Activated T-cell treated with anti-CD3 and anti-CD28 coated beads, Interleukin-2, amount 50 U/mL, for 1 hour (primary cell): ENCODE measurements at places on chromosomes 7 and 10.

DNA sequence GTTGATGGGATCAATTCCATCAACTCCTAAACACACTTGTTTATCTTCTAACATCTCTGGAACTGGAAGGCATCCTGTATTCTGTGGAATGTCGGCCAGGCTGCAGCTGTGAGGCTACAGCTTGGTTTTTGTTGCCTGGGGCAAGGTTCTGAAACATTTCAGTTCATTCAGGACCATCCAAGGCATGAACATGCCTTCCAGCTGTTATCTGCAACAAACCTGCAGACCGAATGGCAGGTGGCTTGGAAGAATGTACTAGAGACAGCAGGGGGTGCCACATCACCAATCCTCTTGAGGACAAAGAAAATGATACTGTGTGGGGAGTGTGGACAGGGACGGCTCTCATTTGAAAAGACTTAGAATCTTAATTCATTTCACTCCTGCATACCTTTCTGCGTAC, 12.4 kb downstream of the PAPOLB start:
- no peak for DNase-seq

DNA sequence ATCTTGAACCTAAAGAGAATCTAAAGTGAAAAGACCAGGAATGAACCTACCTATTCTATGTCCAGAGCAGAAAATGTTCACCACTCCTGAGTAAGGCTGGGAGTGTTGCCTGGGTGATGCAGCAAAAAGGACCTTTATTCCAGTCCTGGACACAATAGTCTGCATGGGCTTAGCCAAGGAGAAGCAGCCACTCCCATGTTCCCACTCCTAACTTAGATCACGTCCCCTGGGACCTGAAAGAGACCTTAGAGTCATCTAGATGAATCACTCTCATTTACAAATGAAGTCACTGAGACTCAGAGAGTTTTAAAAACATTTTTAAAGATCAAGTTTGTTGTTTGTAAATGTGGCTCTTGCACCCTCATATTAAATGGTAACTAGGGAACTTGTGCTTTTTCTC, 763.4 kb downstream of the KCNMA1 start:
- no peak for DNase-seq

- no peak for DNase-seq
Observed at GRCh38 chr7:50720295-50720694, 62.4 kb downstream of the GRB10 start.

- DNase-seq: no peak
Observed at GRCh38 chr10:124344266-124344590, 74.5 kb downstream of the OAT start.

GRCh38 chr10:71272056-71272771, 46.8 kb upstream of the SLC29A3 start:
- DNase-seq: no peak

DNA sequence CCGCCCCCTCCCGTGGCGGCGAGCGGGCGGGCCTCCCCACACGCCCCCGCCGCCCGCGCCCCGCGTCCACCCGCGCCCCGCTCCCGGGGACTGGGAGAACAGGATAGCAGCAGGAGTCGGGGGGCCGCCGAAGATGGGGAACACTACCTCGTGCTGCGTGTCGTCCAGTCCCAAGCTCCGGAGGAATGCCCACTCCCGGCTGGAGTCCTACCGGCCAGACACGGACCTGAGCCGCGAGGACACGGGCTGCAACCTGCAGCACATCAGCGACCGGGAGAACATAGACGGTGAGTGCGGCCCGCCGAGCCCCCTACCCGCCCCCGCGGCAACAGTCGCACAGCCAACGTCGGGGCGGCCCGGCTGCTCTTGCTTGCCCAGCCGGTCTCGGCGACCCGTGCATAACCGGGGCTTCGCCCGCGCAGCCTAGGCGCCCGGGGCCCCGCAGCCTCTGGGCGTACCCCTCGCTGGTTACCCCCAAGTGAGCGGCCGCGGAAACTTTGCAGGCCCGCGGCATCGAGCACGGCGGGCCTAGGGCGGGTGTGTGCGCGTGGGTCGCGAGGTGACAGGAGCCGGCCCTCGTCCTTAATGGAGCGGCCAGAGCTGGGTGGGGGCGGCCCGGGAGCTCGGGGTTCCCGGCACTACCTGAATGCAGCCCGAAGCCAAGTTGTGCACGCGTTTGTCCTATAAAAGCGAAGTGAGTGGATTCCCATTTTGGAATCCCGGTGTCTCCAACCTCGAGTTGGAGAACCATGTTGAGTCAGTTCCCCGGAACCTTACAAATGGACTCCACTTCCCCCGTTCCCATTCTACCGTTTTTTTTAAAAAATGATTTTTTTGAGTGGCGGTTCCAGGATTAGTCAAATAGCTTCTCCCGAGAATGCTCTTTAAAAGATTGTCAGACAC, 863 bp downstream of the CCNY start:
- peak; percentile 53 for DNase-seq

DNA sequence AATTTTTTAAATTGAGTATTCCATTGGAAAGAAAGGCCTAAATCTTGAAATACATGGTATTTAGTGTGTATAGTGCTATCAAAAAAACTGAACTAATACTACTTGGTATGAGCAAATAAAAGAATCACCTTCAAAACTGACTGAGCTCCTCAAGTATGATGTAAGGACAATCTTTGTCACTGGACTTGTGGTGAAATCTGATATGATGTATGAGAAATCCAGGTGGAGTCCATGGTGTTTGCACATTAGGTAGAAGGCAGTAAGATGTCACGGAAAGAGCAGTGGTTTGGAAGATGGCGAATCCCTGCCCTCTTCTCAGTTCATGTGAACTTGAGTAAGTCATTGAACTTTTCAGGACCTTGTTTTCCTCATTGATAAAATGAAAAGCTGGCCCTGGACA, 62.1 kb upstream of the COL1A2 start:
- DNase-seq: no peak

DNA sequence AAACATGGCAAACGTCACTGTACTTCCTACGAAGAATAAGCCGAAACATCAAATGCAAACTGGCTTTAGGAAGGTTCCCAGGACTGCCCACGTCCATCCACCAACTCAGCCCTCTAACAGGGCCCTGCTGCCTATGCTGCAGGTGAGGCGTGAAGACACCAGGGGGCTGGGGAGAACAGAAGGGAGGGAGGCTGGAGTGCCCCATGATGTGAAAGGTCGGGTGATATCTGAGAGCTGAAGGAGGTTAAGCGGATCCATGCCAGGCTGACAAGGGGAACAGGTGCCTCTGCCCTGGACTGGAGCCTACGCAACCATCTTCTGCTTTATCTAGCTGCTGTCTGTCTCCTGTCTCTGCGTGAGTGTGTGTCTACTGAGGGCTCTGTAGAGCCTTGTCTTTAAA, 40.2 kb upstream of the ATP6V0A4 start:
- no peak for DNase-seq

- DNase-seq: no peak
Observed at GRCh38 chr10:101935431-101935830, 91.8 kb upstream of the KCNIP2 start.

DNA sequence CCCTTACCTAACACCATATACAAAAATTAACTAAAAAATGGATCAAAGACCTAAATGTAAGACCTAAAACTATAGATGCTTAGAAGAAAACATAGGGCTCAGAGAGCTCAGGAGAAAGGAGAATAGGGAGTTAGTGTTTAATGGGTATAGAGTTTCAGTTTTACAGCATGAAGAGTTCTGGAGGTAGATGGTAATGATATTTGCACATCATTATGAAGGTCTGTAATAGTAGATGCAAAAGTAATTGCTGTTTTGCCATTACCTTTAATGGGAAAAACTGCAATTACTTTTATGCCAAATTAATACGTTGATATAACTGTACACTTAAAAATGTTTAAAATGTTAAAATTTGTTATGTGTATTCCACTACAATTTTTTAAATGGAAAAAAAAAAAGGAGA, 39.2 kb upstream of the NANOS1 start:
- no peak for DNase-seq

DNA sequence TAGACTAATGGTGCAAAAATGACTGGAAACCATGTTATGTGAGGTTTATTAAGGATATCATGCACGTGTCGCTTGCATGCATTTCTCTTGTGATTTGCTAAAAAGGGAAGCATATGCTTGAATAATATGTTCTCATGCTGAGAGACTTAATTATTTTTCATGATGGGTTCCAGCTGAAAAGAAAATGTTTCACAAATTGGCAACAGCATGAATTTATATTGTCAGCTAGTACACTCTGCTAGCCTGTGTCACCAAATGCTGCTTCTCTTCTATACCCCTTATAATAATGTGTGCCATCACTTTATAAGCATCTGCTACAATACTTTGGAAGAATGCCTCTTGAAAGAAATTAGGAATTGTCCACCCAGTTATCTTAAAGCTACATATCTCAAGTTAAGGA, 63.0 kb downstream of the GNAI1 start:
- no peak for DNase-seq

- no peak for DNase-seq
Observed at GRCh38 chr10:69838853-69839252, 37.1 kb downstream of the COL13A1 start.

DNA sequence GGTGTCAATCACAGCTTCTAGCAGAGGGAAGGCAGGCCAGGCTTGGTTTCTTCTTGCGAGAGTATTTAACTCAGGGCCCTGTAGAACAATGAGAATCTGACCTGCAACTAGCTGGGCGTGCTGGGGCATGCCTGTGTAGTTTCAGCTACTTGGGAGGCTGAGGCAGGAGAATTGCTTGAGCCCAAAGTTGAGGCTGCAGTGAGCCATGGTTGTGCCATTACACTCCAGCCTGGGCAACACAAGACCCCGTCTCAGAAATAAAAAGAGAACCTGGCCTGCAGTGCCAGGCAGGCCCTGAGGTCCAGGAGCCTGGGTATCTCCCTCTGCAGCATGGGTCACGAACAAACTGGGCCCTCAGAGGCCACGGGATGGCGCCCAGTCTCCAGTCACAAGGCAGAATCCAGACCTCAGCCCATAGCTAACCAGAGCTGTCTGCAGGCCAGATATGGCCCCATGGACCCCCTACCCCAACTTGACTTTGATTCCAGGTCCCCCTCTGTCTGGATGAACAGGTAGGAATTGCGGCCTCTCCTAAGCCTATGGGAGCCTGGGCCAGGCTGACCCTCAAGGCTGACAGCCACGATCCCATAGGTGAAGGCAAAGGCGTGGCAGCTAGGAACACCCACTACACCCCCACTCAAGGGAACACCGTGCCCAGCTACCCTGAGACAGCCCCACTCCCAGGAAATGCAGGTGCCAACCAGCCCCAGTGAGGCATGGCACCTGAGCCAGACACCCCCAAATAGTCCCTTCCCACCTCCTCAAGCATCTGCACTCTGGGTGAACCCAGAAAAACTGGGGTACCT, 102.7 kb upstream of the TNRC18 start:
- peak; percentile 67 for DNase-seq

DNA sequence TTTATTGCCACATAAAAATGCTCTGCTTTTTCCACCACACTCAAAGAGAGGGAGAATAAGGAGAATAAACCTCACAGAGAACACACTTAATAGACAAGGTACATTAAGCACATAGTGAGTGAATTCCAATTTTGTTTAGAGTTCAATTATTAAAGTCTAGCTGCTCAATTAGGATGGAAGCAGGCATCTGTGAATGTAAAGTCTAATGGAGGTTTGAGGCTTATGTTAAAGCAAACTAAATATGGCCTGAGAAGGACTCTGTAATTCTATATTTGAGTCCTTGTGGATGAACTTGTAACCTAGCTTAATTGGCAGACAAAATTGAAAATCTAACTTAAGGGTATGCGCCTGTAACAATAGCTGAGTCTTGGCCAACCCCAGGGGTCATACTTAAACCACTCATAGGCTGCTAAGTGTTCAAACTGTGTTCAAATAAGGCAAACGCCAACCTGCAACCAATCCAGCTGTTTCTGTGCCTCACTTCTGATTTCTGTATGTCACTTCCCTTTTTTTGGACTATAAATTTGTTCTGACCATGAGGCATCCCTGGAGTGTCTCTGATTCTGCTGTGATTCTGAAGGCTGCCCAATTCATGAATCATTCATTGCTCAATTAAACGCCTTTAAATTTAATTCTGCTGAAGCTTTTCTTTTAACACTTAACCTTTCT, 31.3 kb upstream of the NME8 start:
- no peak for DNase-seq

GRCh38 chr10:90481326-90481923, 376.4 kb downstream of the HTR7 start:
- DNase-seq: no peak

DNA sequence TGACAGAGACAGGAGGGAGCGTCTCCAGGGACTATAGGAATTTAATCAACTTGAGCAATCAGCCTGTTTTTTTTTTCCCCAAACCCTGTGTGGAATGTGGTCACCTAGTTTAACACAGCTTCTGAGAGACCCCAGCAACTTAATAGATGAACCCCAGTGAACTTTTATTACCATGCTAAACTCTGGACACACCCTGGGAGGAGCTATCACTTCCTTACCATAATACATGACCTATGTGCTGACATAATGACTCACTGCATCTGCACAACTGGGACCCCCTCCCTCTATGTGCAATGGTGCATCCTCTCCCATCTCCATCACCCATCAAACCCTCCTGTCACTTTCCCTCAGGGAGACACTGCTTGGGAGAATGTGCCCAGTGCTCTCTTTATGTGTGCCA, 83.7 kb downstream of the EPC1 start:
- no peak for DNase-seq

DNA sequence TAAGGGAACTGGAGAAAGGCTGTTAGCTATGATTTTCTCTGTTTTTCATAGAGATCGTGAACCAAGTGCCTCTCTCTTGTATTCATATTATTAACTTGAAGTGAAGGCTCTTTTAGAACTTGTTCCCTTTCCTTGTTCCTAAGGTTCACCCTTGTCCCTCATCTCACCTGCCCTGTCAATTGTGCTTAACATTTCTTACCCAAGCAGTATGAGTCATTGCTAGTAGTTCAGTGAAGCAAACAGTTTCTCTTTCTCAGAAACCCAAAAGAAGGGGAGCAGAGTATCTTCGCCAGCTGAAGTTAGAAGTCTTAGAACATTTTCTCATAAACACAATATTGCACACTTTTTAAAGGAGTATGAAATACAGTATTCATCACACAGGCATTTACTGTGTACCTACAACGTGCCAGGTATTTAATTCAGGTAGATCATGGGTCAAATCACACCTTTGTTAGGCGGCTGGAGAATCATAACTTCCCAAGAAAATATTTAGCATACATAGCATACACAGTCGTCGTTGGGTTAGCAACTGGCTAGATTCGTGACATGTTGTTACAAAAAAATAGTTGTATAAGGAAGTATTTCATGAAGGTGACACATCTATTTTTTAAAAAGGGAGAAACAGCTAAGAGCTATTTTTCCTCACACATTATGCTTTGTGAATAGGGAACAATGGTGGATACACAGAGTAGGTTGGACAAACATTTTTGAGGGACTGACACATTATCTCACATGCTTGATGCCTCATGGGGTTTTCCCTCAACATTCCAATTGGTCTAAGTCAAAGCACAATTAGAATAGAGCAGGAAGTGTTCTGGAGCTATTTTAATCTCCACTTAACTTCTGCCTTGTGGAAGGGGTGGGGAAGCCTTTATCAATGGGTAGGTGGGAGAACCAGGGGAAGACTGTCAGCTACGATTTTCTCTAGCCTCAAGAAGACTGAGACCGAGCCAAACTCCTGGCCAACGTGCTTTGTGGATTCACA, 13.2 kb downstream of the HDAC9 start:
- DNase-seq: no peak

GRCh38 chr10:123663522-123663921, 2.6 kb upstream of the GPR26 start:
- no peak for DNase-seq
